Activated T-cell treated with anti-CD3 and anti-CD28 coated beads, Interleukin-2, amount 50 U/mL, for 24 hours (primary cell): ENCODE measurements at places on chromosomes 7 and 10.

GRCh38 chr10:102101152-102101551, 19.0 kb downstream of the LDB1 start:
- H3K36me3 ChIP-seq: peaks cover 54% of the 10 kb centered on the region
- peaks cover 13% of the 10 kb centered on the region for H3K4me1 ChIP-seq
- DNase-seq: no peak
- no peaks in the 10 kb centered on the region for H3K27me3 ChIP-seq
- H3K27ac ChIP-seq: no peak overlapping the region

DNA sequence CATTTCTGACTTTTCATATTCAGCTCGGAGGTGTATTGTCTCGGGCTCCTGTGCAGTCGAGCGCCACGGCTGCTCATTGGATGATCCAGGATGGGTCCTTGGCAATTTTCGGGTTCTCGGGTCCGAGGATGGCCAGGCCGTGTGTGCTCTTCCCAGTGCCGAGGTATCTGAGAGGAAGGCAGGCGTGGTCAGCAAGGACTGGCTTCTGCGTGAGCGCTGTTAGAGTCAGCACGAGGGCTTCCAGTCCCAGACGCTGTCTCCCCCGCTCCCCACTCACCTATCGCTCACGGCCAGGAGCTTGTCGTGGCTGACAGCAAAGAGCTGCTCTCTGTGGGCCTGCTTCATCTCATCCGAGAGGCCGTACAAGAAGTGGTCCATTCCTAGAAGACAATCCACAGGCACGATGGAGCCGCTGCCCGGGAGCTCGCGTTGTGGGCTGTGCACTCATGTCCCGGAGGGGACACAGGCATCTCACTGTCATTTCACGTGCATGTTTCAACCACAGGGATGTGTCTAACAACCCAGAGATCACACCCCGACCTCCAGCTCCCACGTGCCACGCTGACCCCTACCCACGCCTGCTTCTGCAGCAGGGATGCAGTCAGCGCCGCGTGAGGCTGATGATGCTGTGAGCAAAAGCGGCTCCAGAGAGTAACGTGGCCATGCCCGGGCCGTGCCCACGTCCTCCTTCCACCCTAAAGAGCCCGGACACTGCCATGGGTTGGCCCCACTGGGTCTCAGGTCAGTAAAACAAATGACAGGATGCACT, 34.4 kb downstream of the PITRM1 start:
- H3K4me1 ChIP-seq: peaks cover under 1% of the 10 kb centered on the region
- peaks cover 100% of the 10 kb centered on the region for H3K36me3 ChIP-seq
- peak; percentile 31 for DNase-seq
- H3K27me3 ChIP-seq: no peaks in the 10 kb centered on the region
- H3K27ac ChIP-seq: peak overlapping the region; percentile 66

DNA sequence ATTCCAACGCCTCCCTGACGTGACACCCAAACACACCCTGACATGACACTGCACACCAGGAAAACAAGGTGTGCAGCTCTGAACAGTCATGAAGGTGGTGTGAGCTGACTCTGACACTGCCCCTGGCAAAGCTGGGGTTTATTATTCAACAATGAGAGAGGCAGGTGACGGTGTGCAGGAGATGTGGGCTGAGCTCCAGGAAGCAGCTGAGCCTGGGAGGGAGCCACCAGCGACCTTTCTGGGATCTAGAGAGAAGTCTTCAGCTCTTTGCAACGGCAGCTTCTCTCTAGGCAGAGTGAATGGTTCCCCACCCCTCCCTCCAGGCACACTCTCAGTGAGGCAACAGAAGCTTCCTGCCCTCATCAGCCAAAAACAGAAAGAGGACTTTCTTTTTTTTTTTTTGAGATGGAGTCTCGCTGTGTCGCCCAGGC, 65.6 kb downstream of the SH3PXD2A start:
- DNase-seq: no peak
- H3K27me3 ChIP-seq: no peaks in the 10 kb centered on the region
- no peak overlapping the region for H3K4me3 ChIP-seq

DNA sequence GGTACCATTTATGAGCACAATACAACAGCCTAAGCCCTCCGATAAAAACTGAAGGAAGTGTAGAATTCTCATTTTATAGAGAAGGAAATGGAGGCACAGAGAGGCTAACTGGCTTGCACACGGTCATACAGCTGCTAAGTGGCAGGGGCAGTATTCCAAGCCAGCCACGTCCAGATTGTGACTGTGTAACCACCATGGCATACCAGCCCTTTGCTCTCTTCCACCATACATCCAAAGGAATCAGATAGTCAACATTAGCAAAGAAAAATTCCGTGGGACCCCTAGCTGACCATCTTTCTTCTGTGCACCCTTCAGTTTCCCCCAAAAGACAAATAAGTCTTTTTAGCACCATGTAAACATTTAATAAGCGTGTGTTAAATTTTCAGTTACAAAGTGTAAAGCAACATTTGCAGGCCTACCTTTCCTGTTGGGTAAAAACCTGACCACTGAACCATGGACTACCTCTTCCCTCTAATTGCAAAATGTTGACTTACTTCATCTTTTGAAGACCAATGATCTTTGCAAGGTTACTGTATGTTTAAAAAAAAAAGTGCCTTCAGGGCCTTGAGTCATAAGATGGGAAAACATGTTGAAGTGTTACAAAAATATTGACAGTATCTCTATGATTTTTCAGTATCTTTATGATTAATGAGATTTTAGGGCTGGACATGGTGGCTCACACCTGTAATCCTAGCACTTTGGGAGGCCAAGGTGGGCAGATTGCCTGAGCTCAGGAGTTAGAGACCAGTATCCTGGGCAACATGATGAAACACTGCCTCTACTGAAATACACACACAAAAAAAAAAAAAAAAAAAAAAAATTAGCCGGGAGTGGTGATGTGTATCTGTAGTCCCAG, 24.3 kb upstream of the PDZD8 start:
- DNase-seq: no peak
- peaks cover 22% of the 10 kb centered on the region for H3K27me3 ChIP-seq
- no peaks in the 10 kb centered on the region for H3K4me1 ChIP-seq
- H3K4me3 ChIP-seq: no peak overlapping the region
- H3K36me3 ChIP-seq: no peaks in the 10 kb centered on the region

- no peak overlapping the region for H3K27ac ChIP-seq
- H3K4me3 ChIP-seq: no peak overlapping the region
- H3K4me1 ChIP-seq: peaks cover 12% of the 10 kb centered on the region
- peaks cover 13% of the 10 kb centered on the region for H3K27me3 ChIP-seq
These were observed 23.3 kb downstream of the SFTPD start for GRCh38 chr10:79925614-79926013.

GRCh38 chr7:141792526-141792925, 2.5 kb downstream of the TAS2R5 start:
- H3K4me3 ChIP-seq: no peak overlapping the region
- no peaks in the 10 kb centered on the region for H3K27me3 ChIP-seq
- no peak for DNase-seq
- H3K27ac ChIP-seq: no peak overlapping the region
- no peaks in the 10 kb centered on the region for H3K4me1 ChIP-seq
